GM13976 (cell line): ENCODE measurements at places on chromosomes 16 and 17.

GRCh38 chr17:79185671-79186070 is 111.0 kb downstream of the ENGASE start:
- no peak for DNase-seq

GRCh38 chr16:65069766-65070165 is 52.1 kb downstream of the CDH11 start:
- DNase-seq, result no peak

- DNase-seq, result peak; percentile 51
Observed at GRCh38 chr16:56203052-56203451, 11.8 kb downstream of the GNAO1 start.

DNA sequence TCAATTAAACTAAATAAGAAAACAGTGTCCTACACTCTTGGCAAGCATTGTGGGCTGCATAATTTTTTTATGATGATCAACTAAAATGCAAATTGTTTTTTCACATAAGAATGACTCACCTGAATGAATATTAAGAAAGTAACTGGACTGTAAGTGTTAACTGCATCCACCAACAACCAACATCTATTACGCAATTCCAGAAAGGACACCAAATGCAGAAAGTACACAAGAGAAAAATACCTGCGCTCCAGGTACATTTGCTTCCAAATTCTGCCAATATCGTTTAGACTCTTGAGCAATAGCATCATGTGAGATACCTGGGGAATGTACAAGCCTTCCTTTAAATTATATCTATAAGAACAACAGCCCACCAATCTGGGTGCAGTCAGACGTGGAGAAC is 19.8 kb upstream of the TXNDC11 start:
- DNase-seq, result no peak

- no peak for DNase-seq
Observed at GRCh38 chr16:78528265-78528664, 428.8 kb downstream of the WWOX start.

- DNase-seq, result no peak
Observed at GRCh38 chr17:44067545-44067940, 1.1 kb upstream of the LSM12 start.

GRCh38 chr17:41456204-41456603 is 11.0 kb downstream of the KRT32 start:
- no peak for DNase-seq

DNA sequence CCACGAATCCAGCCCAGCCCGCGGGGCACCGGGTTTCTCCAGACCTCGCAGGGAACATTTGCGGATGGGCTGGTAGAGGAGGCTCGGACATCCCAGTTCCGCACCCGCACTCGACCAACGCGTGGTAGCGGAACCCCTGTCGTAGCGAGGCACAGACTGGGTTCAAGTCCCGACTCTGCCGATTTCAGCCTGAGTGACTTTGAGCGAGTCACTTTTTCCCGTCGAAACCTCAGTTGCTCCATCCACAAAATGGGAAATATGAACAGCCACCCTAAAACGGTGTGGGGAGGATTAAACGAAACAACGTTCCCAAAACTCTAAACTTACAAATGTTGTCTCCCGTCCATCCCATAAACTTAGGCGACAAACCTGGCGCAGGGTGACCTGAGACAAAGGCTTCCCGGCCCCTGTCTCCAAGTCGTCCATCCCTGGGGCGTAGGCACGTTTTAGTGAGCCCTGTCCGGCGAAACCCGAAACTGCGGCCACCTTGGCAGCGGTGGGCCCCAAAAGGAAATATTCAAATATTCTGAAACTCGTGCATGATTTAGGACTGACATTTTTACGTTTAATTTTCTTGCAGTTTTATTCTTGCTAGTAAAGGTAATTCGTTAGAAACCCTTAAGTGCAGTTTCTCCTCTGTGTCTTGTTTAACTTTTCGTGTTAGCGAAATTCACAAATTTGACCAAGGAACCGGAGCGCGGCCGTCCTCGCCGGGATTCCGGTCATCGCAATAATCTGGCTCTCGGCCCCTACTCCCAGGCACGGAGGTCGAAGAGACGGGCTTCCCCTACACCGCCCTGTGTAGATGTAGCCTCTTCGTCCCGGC is 1.9 kb upstream of the MLLT6 start:
- DNase-seq, result peak; percentile 31

DNA sequence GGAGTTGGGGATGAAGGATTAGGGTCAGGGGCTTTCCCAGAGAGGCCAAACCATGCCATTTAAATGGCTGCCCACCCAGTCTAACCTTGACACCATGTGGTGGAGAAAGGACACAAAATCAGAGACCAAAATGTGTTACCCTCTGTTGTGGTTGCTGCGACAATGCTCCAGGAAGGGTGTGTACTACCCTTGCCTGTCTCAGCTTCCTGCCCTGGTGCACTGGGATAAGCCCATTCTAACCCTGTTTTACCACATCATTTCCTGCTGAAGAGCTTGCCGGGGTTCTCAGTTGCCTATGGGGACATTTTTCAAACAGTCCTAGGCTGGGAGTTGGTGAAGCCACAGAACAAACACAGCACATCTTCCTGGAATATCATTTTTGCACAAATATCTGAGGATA is 4.9 kb downstream of the OR4D1 start:
- DNase-seq, result no peak

GRCh38 chr16:64398793-64399192 is 723.1 kb downstream of the CDH11 start:
- DNase-seq, result no peak

- DNase-seq, result peak; percentile 58
Observed at GRCh38 chr17:72733619-72734282, 358.7 kb downstream of the SLC39A11 start.

DNA sequence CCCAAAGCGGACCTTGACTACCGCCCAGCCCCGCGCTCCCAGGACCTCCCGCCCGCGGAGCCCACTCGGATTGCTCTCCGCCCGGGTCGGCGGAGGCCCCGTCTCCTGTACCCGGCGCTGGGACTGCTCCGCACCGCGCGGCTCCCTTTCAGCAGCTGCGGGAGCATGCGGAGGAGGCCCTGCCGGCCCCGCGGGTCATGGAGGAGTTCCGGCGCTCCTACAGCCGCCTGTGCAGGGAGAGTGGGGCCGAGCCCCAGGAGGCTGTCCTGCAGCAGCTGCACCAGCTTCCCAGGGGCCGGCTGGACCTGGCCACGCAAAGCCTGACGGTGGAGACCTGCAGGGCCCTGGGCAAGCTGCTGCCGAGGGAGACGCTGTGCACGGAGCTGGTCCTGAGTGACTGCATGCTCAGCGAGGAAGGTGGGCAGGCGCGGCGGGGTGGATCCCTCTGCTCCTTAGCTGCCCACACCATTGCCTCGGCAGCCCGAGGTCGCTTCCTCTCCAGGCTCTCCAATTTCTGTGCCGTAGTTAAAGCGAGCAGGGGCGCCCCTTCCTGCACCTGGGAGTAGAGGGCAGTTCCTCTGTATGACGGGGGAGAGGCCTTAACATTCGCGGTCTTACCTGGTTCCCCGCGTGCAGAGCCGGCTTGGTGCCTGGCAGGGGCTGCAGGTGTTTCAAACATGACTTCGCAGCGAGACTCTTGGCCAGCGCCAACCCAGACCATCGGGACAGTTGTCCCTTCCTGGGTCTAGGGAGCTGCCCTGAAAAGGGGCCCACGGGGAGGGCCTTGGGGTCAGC is 539 bp downstream of the LRRC45 start:
- no peak for DNase-seq

DNA sequence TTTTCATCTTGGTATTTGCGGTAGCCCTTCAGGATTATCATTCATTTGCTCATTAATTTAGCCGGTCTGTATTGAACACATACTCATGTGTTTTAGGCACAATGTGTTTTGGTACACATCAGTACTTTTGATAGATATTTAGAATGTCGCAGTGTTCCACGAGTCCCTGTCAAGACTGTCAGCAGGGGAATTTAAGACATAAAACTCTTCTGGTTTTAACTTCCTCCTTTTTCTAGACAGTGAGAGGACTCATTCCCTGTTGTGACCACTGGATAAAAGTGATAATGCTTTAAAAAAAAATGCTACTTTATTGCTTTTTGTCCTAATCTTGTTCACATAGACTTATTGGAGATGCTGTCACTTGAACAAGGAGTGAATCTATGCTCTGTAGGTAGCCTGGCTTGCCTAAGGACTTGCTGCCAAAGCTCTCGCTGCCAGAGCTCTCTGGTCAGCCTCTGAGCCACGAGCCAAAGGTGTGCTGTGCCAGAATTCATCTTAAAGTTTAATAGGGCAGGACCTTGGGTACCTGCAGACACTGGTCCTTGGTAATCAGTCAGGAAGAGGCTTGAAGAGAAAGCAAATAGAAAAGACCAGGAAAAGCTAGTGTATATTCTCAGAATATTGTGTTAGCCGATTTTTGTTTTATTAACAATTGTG is 5.4 kb downstream of the DCAF7 start:
- no peak for DNase-seq

DNA sequence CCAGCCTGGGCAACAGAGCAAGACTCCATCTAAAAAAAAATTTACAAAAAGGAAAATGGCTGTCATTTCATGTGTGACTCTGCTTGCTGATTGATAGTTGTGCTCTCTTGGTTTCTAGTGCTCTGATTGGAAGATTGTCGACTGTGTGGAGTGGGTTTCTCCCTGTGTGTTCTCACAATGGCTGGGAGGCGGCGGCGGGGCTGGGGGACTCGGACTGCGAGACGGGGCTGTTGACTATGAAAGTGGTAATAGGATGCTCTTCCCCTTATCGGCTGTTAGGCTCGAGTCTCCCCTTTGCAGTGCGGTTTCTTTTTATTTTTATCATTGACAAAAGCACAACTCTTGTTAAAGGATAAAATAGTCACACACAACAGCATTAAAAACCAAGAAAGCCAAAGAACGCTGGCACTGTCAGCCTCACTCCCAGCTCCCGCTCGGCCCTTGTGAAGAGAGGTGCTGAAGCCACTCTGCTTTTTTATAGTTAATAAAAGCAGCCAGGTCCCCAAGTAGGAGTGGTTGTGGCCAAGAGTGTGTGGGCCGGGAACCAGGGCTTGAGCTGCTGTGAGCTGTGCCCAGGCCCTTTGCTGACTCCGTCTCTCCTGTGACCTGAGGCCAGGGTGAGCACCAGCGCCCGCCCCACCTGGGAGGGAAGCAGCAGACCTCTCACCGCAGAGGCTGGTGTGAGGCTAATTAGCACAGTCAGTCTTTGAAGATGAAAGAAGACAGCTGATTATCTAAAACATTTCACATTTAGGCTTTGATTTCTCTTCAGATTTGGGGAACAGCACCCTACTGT is 36.5 kb downstream of the TBCD start:
- DNase-seq, result no peak

GRCh38 chr17:4499431-4500190 is 930 bp downstream of the SPNS2 start:
- no peak for DNase-seq

DNA sequence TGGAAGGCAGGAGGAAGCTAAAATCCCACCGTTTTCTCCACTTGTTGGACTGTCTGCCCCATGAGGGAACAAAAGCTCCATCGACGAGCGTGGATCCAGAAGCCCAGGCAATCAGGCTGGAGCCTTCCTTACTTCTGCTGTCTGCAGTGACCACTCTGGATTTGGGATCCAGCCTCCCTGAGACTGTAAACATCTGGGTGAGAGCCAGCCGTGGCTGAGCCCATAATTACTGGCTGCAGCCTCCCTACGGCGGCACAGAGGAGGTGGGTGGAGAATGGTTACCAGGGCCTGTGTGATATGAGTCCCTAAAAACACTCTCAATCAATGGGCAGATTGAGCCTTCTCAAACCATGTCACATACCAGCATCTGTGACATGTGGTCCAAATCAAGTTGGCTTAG is 158.2 kb downstream of the FOXL1 start:
- DNase-seq, result no peak

- no peak for DNase-seq
Observed at GRCh38 chr17:66739553-66739952, 95.4 kb upstream of the CACNG5 start.

DNA sequence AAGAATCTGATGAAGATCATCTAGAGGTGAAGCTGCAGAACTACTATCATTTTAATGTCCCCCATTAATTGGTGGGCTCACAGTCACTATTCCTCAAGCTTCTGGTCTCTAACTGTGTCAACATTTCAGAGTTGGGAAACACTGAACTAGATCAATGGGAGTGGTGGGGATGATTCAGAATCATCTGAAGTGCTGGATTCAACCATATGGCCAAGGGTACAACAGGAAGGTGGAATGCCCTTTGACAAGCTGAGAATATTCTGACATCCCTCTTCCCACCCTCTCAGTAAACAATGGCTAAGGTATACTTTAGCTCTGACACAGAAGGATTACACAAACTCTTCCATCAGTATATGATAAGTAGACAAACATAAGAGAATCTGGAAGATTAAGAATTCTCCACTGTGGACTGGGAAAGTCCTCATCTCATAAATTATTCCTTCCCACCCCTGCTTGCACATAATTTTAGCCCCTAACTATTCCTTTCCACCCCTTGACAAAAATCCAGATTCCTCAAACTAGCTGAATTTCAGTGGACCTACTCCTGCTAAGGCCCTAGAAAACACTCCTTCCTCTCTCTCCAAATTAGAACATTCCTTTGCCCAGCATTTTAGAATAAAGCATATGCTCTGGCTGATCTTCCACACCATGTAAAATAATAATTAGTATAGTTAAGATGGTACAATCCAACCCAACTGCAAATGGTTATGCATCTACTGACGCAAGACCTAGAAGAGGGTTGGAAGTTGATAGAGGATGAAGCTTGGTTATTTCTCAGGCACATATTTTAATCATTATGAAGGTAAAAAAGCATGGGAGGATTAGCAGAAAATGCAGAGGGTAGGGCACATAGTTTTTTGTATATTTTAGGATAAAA is 16.3 kb upstream of the RFFL start:
- no peak for DNase-seq

DNA sequence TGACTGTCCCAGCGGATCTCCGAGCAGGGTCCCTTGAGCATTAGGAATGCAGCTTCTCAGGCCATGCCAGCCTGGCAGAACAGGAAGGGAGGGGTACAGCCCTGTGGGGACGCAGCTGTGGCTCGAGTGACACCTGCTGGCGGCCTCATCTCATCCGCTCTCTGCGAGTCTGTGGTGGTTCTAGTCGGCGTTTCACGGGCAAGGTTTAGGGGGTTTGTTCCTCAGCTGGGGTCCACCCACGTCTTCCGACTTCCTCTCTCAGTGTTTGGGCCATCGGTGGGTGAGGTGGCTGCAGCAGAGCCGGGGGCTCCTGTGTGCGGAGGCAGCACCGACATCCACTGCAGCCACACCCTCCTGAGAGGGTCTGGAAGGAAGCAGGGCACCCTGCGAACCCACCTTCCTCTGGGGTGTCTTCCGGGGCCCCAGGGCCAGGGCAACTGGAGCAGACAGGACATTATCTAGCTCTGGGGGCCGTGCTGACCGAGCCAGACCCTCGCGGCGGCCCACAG is 33.3 kb downstream of the JPH3 start:
- peak; percentile 85 for DNase-seq
